Stimulated activated CD4-positive, alpha-beta T cell treated with anti-CD3 and anti-CD28 coated beads, Interleukin-4, amount 100 ng/mL, for 4 hours (primary cell): ENCODE measurements at places on chromosomes 12 and 14.
A peak's percentile ranks its signal among the peaks of the same experiment; 100 is the strongest.

- no peak for DNase-seq
These were observed 51.0 kb upstream of the SOCS2 start for GRCh38 chr12:93521225-93522080.

DNA sequence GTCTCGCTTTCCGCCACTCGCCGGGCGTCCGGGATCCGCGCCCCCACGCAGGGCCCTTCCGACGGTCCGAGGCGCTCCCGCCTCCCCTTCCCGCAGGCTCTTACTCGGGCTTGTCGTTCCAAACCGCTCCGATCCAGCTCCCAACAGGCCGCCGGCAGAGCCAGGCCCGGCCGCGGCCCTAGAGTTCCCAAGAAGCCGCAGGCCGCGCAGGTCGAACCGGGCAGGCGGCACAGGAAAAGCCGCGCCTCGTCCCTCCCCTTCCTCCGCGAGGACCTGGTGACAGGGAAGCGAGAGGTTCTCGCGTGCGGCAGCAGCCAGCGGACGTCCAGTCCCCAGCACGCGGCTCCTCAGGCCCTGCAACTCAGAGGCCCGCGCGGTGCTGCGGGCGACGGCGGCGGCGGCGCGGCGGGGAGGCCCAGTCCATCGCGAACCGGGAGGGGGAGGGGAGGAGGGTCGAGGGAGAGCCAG, 272 bp downstream of the HECTD1 start:
- DNase-seq = no peak

- no peak for DNase-seq
These were observed 2.5 kb downstream of the CCDC197 start for GRCh38 chr14:93999573-93999972.

GRCh38 chr12:632102-632696, 31.0 kb downstream of the NINJ2 start:
- DNase-seq = no peak

- no peak for DNase-seq
These were observed 60.0 kb downstream of the NOC4L start for GRCh38 chr12:132204063-132204792.

GRCh38 chr14:22892488-22892887, 9.5 kb downstream of the REM2 start:
- DNase-seq = no peak

- no peak for DNase-seq
These were observed 100.6 kb downstream of the LGMN start for GRCh38 chr14:92647797-92648279.

- DNase-seq = no peak
These were observed 10.1 kb downstream of the IRAK3 start for GRCh38 chr12:66199141-66199540.

- DNase-seq = no peak
These were observed 77.8 kb upstream of the MYL2 start for GRCh38 chr12:110998165-110998564.

DNA sequence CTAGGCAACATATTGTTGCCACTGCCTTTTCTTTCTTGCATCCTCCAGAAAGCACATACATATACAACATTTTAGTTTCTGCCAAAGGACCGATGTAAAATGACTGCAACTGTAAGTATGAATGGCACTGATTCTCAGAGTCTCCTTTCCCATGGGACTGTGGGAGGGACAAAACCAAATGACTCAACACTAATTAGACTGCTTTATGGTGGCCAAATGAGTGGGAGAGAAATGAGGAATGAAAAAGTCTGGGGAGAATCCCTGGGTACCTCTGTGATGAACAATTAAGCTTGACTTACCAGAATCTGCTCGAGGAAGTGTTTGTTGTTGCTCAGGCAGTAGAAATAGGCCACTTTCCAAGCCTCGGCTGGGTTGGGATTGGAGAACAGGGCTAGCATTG, 10.1 kb downstream of the ZFYVE26 start:
- no peak for DNase-seq

- DNase-seq = no peak
These were observed 27.0 kb upstream of the INSM2 start for GRCh38 chr14:35506927-35507326.

GRCh38 chr14:99986396-99986795, 78.8 kb upstream of the EVL start:
- no peak for DNase-seq

DNA sequence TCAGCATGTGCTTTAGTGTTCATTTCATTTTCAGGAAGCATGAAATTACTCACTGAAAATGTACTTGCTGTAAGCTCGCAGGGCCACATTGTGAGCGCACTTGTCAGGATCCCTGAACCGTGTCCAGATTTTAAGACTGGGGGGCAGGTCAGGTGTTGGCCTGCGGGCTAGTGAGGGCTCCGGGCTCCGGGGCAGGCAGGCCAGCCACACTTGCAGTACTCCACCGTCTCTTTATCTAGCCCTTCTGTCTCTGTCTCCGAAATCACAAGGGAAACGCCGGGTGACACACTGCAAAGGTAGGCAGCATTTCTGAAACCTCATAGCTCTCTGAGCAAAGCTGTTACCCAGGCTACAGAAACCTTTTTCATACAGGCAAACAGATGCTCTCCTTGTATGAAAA, 98.7 kb downstream of the EML1 start:
- DNase-seq = no peak

- no peak for DNase-seq
These were observed 273.7 kb downstream of the SLC6A15 start for GRCh38 chr12:84638811-84639368.

DNA sequence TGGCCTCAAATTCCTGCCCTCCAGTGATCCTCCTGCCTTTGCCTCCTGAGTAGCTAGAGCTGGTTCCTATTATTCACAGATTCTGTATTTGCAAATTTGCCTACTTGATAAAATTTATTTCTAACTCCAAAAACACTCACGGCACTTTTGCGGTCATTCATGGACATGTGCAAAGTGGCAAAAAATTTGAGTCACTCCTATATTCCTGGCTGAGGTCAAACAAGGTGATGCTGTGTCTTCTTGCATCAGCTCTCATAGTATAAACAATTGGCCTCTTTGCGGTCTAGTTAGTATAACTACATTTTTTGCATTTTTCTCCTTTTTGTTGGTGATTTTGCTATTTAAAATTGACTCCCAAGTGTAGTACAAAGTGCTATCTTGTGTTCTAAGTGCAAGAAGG, 24.7 kb downstream of the ATF1 start:
- no peak for DNase-seq

GRCh38 chr12:124388679-124389137, 93.8 kb downstream of the RFLNA start:
- peak; percentile 50 for DNase-seq

- peak; percentile 34 for DNase-seq
These were observed 23.5 kb upstream of the INF2 start for GRCh38 chr14:104665657-104666522.

GRCh38 chr12:26524862-26525465, 308.0 kb downstream of the ITPR2 start:
- DNase-seq = no peak

GRCh38 chr12:23055004-23055403, 430.0 kb downstream of the ETNK1 start:
- DNase-seq = no peak

DNA sequence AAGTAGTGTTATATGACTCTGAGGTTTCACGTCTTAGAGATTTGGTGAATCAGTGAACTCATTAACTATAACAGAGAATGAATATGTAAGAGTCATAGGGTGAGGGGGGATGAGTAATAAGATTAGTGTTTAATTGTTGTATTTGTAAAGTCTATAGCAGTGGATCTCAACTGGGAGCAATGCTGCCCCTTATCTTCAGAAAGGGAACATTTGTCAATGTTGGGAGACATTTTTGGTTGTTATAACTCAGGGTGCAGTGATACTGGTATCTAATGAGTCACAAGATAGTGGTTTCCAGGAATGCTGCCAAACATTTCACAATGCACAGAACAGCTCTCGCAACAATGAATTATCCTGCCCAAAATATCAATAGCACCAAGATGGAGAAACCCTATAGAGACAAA, 1193.7 kb downstream of the GALC start:
- no peak for DNase-seq
